ENCODE measurements at places on chromosomes 12 and 14.
A peak's percentile ranks its signal among the peaks of the same experiment; 100 is the strongest.

DNA sequence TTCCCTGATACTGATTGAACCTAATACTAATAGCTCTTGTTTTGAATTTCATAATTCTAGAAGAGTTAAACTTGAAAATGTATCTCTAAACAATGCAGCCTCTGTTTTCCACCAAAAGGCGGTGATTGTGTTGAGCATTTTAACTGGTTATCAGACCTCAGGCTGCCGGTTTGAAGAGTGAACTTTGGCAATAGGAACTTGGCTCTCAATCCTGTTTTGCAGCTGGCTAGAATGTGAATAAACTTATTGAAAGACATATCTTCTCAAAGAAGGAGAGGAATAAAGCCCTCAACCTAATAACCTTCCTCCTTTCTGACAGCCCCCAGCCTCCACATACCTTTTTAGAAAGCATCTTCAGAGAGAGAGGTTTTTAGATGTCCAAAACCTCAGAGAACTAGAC, 105.4 kb downstream of the SRGAP1 start:
- no peak for DNase-seq

DNA sequence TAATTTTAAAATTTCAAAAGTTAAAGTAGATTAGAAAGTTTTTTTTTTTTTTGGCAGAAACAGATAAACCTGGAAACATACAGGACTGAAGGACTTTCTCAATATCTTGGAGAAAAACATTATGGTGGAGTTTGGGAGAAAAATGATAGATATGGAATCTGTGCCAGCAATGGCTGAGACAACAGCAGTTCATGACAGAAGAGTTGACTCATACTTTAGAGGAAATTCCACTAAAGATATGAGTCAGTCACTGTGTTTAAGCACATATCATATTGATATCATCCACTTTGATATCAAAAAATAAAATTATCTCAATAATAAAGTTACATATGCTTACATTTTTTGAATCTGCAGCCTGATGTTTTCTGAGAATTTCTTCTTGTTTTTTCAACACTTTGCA, 193.9 kb upstream of the OR4E1 start:
- no peak for DNase-seq

DNA sequence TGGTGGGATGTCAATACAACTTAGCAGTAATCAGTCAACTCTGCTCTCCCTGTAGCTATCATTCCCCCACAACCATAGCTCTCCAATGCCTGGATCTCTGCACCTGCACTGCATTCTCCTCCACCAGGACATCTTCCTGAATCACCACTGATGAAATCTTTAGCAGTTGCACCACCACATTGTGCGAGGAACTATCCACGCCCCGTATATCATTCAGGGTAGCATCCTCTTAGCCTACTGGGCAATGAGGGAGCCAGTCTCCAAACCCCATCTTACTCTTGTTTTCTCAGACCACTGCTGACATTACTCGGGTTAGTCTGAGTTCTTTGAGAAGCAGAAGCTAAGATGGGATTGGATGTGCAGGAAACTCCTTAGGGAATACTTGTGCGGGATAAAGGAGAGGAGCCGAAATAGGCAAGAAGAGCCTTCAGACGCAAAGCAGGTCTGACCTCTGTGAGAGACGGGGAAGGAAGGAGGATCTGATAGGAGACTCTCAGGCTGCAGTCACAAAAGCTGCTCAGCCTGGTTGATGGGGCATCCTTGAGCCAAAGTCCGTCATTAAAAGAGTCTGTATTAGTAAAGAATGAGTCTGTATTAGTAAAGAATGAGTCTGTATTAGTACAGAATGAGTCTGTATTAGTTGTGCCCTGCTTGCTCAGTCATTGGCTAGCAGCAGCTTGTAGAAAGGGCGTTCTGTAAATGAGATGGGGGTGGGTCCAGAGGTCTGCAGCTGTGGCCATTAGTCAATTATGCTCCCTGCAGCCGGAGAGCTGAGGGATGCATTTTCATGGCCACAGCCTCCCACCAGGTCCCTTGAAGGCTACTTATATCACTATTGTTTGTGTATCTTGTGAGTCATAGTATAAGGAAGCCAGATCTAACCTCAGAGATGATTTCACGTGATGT, 49.6 kb upstream of the RASSF3 start:
- no peak for DNase-seq

GRCh38 chr12:82855872-82856271, 169.2 kb downstream of the TMTC2 start:
- DNase-seq, result no peak

GRCh38 chr14:50397390-50398188, 908 bp upstream of the CDKL1 start:
- DNase-seq, result no peak

- DNase-seq, result no peak
Measured at GRCh38 chr14:35197015-35197414, 74.7 kb downstream of the PRORP start.

- DNase-seq, result no peak
Measured at GRCh38 chr12:54304187-54304810, 3.5 kb upstream of the NFE2 start.

- DNase-seq, result peak; percentile 54
Measured at GRCh38 chr12:70366581-70367257, 629 bp downstream of the KCNMB4 start.

DNA sequence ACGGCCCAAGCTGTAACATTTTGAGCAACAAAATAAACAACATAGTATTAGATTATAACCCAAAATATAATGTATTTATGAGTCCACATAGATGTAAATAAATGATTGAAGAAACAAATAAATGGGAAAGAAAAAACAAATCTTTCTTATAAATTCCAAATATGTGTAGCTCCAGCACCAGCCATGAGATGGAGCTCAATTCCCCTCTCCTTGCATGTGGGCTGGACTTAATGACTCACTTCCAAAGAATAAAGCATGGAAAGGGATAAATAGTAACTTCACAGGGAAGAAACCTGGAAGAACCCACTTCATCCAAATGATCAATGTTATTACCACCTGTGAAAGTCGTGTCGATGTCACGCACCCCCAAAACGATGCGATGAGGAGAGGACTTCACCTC, 158.8 kb downstream of the RPAP3 start:
- DNase-seq, result no peak

- no peak for DNase-seq
Measured at GRCh38 chr14:57069702-57070101, 199.0 kb downstream of the EXOC5 start.

DNA sequence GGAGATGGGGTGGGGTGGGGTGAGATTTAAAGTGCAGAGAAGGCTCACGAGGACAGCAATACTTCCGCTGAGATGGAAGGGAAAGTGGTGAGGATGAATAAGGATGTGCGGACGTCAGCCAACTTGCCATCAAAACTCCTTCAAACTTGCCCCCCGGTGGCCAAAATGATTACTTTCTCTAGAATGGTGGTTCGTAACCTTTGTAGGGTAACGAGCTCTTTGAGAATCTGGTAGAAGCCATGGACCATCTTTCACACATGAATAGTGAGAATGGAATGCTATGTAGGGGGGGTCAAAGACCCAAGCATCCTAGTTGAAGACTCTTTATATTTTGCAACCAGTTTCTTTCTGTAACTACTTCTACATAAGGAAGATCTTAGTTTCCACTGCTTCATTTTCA, 245.9 kb upstream of the DDHD1 start:
- no peak for DNase-seq

- DNase-seq, result no peak
Measured at GRCh38 chr12:94565683-94566082, 84.7 kb downstream of the TMCC3 start.
